ENCODE measurements at places on chromosomes 1 and 21. TPM values are rescaled to one million over a fixed set of nuclear protein-coding genes. Genes with fewer than 3 reads are reported as not detected.

GRCh38 chr1:97427371-97427770 is 493.5 kb downstream of the DPYD start:
- H3K36me3 ChIP-seq: no peaks in the 10 kb centered on the region
- no peaks in the 10 kb centered on the region for H3K27me3 ChIP-seq
- DNase-seq: no peak
- H3K4me3 ChIP-seq: no peak overlapping the region

Gene CYP2J2
- not detected for total RNA-seq

Gene MCOLN2
- 1.1 TPM for total RNA-seq

DNA sequence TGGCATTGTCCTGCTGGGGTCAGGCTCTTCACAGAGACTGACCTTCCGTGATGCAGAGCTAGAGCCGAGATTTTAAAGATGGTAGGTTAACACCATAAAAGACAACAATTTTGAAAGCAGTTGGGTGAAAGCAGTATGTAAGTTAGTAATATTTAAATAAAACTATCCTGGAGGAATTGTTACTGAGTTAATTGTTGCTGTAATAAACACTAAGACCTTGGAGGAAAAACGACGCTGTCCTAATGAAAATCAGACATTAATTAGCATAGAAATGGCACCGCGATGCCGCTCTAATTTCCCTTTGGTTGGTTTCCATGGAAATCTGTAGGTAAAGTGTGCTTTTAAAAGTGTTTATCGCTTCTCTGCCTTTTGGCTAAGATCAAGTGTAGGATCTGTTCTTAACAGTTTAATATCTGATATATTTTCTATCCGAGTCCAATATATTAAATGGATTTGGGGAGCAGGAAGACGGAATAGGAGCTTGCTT is 745 bp upstream of the ANP32E start:
- no peaks in the 10 kb centered on the region for H3K27me3 ChIP-seq
- 0 out of 2 replicates have a peak, but pooled peaks cover 3% of the 10 kb centered on the region for H3K4me1 ChIP-seq
- no peaks in the 10 kb centered on the region for H3K36me3 ChIP-seq
- peak overlapping the region; percentile 36 for H3K27ac ChIP-seq
- no peak for DNase-seq

GRCh38 chr1:178645157-178645807 is 79.8 kb upstream of the RALGPS2 start:
- H3K4me3 ChIP-seq: no peak overlapping the region
- H3K4me1 ChIP-seq: peaks cover 18% of the 10 kb centered on the region
- peak overlapping the region; percentile 88 for H3K27ac ChIP-seq
- H3K27me3 ChIP-seq: no peaks in the 10 kb centered on the region

Gene FMO5
- total RNA-seq: 0.83 TPM
